NCI-H460 (cell line): ENCODE measurements at places on chromosomes 2 and 18. TPM values are rescaled to one million over a fixed set of nuclear protein-coding genes. Genes with fewer than 3 reads are reported as not detected.

- no peak for DNase-seq
These were observed 13.6 kb downstream of the MRO start for GRCh38 chr18:50806208-50806616.

DLGAP1 gene
- 1.8 and 2.2 TPM in 2 replicates for total RNA-seq

LRRC30 gene
- total RNA-seq = not detected in 2 replicates

SLC23A3 gene
- 1.4 and 1.7 TPM in 2 replicates for total RNA-seq

- DNase-seq = no peak
These were observed 1221.7 kb upstream of the ZEB2 start for GRCh38 chr2:145741636-145742035.

- DNase-seq = no peak
These were observed 163.0 kb upstream of the LINC00305 start for GRCh38 chr18:64311859-64312258.

GRCh38 chr2:119240311-119241204, 16.9 kb downstream of the STEAP3 start:
- DNase-seq = no peak

DNA sequence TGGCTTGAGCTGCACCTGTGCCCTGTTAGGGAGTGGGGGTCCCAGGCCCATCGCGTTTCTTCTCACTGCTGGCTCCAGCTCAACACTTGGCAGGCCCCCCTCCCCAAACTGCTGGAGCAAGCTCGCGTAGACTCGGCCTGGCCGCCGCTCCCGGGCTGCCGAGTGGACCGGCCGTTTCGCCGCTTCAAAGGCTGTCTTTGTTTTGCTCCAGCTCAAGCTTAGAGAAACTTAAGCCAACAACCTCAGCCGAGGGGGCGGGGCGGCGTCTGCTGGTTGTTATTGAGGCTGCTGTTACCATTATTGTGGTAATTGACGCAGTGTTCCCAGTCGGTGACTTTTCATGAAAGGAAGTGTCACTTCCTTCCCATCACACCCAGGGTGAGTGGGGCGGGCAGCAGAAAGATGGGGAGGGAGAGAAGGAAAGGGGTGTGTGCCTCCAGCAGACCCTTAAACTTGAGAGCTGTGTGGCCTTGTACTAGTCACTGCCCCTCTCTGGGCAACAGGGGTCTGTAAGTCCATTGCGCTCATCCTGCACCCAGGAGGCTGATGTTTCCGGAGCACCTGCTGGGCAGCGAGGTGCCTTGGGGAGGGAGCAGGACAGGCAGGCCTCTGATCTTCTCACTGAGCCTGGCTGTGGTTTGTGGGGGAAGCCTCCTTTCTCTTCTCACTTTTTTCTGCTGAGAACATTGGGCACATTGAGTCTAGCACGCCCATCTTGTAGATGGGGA, 2.1 kb downstream of the ARID5A start:
- no peak for DNase-seq

DNA sequence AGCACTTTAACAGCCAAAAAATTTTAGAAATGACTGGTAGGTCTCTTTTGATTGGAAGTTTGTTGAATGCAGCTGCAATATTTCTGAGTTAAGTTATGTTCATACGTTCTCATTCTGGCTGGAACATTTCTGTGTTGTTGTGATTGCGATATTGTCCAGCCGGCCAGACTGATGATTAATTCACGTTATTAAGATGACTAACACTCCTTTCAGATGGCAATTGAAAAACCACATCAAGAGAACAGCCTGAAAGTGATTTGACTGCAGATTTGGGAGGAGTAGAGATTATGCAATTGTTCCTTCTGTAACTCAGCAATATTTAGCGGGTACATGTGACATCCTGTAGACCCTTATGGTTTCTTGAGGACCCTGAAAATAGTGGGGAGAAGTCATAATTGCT, 133.7 kb downstream of the FBXO15 start:
- DNase-seq = no peak

DNA sequence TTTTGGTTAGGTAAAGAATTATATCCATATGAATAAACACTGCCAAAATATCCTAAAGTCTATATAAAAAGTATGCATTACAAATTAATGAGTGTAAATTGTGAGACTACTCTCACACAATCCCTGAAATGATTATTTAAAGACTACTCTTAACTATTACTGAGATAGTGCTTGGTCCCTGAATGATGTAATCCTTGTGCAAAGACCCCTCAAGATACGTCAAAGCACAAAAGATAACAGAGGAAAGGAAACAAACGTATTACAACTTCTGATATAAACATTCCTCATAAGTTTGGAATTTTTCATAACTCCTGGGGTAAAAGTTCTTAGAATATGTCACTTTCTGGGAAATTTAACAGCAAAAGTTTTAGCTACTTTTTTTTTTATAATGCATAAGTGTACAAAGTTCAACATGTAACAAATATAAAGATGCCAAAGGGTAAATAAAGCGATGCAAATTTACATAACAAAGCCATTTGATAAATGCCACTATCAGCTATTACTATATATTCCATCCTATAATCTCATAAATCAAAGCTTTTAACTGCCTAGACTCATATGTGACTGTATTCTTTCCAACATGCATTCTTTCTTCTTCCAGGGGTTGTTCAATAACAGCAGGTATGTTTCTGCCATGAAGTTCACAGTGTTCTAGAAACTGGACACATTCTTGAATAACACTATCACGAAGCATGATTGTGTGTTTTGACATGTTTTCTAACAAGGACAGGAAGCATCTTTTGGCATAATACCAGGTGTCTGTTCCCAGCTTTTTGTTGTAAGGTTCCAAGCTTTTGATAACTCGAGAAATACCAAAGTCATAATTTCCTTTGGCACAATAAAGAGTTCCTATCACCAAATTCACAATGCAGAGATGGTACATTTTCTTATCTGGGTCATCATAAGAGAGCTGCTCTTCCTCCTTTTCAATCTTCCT, 158.0 kb downstream of the AGPS start:
- peak; percentile 58 for DNase-seq

PDE11A gene
- 0.07 TPM in 1 of 2 replicates, not detected in the other for total RNA-seq

DNA sequence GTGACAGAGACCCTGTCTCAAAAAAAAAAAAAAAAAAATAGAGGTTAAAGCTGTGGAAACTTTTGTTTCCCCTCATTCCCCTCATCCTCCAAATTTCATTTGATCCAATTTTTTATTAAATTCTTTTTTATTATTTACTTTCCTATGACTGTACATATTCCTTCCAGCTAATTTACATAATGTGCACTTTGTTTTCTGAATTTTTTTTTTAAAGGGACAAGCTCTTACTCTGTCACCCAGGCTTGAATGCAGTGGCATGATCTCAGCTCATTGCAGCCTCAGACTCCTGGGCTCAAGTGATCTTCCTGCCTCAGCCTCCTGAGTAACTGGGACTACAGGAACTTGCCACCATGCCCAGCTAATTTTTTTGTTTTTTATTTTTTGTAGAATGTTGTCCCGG, 10.3 kb downstream of the ANKAR start:
- no peak for DNase-seq

STAT4 gene
- 10.4 and 12.7 TPM in 2 replicates for total RNA-seq

- no peak for DNase-seq
These were observed 490.6 kb downstream of the THSD7B start for GRCh38 chr2:137255990-137256389.

CCDC148 gene
- 0.32 TPM in 1 of 2 replicates, not detected in the other for total RNA-seq

- no peak for DNase-seq
These were observed 44.4 kb upstream of the ACAA2 start for GRCh38 chr18:49857708-49858107.

MCEE gene
- 14.2 and 15.4 TPM in 2 replicates for total RNA-seq

DNA sequence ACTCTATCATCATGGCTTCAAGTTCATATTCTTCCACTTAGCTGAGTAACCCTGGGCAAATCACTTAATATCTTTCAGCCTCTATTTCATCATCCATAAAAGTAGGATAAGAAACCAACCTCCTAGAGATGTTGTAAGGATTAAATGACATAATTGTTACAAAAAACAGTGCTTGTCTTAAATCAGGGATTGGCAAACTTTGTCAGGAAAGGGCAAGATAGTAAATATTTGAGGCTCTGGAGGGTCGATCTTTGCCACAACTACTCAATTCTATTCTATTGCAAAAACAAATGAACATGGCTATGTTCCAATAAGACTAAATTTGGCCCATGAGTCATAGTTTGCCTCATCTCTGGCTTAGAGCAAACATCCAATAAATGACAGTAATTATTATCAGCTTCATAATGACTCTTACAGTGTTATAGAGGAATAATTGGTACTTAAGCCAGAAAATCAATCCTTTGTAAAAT, 184.7 kb downstream of the SATB2 start:
- no peak for DNase-seq

DNA sequence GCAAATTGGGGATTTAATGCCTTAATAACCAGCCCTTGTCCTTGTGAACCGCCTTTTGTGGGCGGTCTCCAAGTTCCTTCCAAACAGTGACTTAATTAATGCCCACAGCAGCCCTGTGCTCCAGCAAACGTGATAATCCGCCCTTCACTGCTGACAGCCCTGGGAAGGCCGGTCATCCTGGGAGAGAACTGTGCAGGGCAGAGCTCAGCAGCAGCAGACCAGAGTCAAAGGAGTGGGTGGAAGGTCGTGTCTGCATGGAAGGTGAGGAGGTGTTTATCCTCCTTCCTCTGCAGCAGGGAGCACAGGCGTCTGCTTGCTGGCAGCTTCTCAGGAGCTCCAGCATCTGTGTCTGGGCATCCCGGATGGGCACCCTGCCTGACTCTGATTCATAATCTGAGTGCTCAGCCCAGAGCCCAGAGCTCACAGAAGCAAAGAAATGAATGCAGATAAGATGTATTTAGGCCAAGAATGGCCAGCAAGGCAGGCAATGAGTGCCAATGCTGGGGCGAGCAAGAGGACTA, 270.0 kb upstream of the PXDN start:
- DNase-seq = no peak

DNA sequence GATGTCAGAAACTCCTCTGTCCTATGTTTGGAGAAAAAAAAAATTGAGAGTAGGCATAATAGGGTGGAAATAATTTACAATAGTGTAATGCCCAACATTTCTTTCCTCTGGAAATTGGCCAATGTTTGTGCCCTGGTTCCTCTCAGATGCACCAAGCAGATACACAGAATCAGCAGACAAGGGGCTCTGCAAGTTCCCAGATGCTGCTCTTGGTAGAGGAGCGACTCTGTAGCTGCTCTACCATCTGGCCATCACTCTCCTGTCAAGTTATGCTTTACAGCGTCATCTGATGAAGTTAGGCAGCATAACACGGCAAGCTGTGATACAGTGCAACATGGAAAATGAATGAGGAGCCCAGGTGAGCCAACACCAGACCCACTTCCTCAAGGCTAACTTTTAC, 1.6 kb downstream of the DYTN start:
- no peak for DNase-seq

DNA sequence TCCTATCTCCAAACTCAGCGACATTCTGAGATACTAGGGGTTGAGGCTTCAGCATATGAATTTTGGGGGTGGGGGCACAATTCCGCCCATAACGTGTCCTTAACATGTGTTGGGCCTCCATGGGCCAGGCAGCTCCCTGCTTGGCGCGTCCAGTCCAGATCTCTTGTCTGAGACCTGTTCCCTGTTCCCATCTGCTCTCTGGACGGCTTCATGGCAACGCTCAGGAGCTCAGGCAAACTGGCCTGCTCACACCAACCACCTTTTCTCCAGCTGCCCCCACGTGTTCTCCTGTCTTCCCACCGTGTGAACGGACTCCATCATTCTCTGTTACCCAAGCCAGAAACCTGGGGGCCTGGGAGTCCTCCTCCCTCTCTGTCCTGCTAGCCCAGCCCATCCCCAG, 36.4 kb downstream of the ACKR3 start:
- DNase-seq = no peak

B4GALT6 gene
- 17.4 and 21.4 TPM in 2 replicates for total RNA-seq
